ENCODE measurements at places on chromosomes 11 and 22. TPM values are rescaled to one million over a fixed set of nuclear protein-coding genes. Genes with fewer than 3 reads are reported as not detected.
A peak's percentile ranks its signal among the peaks of the same experiment; 100 is the strongest.

- H3K27me3 ChIP-seq = peaks cover 26% of the 10 kb centered on the region
- no peak overlapping the region for H3K27ac ChIP-seq
- H3K36me3 ChIP-seq = no peaks in the 10 kb centered on the region
- H3K4me1 ChIP-seq = peaks cover 63% of the 10 kb centered on the region
- H3K4me3 ChIP-seq = peak overlapping the region; percentile 33
- DNase-seq = no peak
Measured at GRCh38 chr11:57647960-57648800, 1.5 kb downstream of the YPEL4 start.

GRCh38 chr11:70191495-70192140 is 11.5 kb upstream of the FADD start:
- H3K36me3 ChIP-seq = no peaks in the 10 kb centered on the region
- H3K27me3 ChIP-seq = no peaks in the 10 kb centered on the region
- DNase-seq = peak; percentile 94
- H3K27ac ChIP-seq = no peak overlapping the region
- no peaks in the 10 kb centered on the region for H3K4me1 ChIP-seq
- no peak overlapping the region for H3K4me3 ChIP-seq

DNA sequence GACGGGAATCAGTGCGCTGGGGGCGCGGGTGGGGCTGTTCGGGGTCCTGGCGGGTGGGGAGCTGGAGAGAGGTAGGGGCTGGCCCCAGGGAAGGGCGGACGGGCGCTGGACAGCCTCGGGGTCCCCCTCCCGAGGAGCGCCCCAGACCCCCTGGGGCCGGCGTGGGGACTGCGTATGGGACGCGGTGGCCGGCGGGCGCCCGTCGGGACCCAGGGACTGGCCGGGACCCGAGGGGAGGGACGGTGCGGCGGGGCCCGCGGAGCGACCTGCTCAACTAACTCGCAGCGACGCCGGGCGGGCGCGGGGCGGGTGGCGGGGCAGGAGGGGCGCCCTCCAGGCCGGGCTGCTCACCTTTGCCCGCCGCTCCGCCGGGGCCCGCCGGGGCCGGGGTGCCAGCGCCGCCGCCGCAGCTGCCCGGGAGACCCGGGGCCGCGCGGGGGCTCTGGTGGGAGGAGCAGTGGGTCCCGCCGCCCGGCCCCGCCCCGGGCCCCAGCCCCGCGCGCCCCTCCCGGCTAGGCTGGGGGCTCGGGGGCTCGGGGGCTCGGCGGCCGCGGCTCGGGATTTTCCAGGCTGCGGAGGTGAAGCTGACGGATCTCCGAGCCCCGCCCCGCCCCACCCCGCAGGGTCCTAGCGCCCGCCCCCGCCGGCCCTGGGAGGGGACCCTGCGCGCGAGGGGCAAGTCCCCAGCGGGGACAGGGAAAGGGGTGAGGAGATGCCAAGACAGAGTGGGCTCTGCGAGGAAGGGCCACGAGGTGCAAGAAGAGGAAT is 12.3 kb downstream of the STARD10 start:
- H3K27me3 ChIP-seq = no peaks in the 10 kb centered on the region
- peak overlapping the region; percentile 82 for H3K4me3 ChIP-seq
- H3K4me1 ChIP-seq = peaks cover 65% of the 10 kb centered on the region
- peak overlapping the region; percentile 85 for H3K27ac ChIP-seq

The OR51B5 gene
- 0.26 TPM for total RNA-seq

GRCh38 chr11:72274435-72274834 is 30.5 kb upstream of the PHOX2A start:
- no peaks in the 10 kb centered on the region for H3K36me3 ChIP-seq
- no peak overlapping the region for H3K4me3 ChIP-seq
- H3K27me3 ChIP-seq = no peaks in the 10 kb centered on the region
- no peak for DNase-seq
- H3K27ac ChIP-seq = no peak overlapping the region
- no peaks in the 10 kb centered on the region for H3K4me1 ChIP-seq

- DNase-seq = no peak
- H3K36me3 ChIP-seq = no peaks in the 10 kb centered on the region
- no peak overlapping the region for H3K27ac ChIP-seq
- no peaks in the 10 kb centered on the region for H3K27me3 ChIP-seq
Measured at GRCh38 chr11:68194675-68195294, 18.3 kb downstream of the KMT5B start.

The OLFML1 gene
- 4.6 TPM for total RNA-seq

DNA sequence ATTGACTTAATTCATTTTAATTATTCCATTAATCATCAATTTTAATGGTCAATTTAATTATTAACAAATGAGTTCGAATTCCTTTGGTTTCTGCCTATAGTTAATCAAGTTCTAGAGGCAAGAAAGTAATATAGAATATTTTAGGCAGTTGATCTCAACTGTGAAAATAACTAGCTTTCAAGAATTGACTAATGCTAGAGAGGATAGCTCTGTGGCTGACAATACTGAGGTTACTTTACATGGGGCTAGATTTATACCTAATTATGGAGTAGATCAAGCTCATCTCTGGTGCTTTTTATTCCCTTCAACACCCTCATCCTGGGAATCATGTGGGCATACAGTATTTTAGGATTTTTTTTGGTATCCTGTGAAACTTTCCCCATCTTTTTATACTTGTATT is 259.4 kb downstream of the GRM5 start:
- H3K27ac ChIP-seq = no peak overlapping the region
- H3K27me3 ChIP-seq = no peaks in the 10 kb centered on the region
- DNase-seq = no peak
- no peaks in the 10 kb centered on the region for H3K36me3 ChIP-seq
- no peak overlapping the region for H3K4me3 ChIP-seq
- H3K4me1 ChIP-seq = no peaks in the 10 kb centered on the region

- no peak for DNase-seq
- no peaks in the 10 kb centered on the region for H3K27me3 ChIP-seq
- H3K27ac ChIP-seq = no peak overlapping the region
Measured at GRCh38 chr22:46841522-46841921, 79.1 kb downstream of the TBC1D22A start.

DNA sequence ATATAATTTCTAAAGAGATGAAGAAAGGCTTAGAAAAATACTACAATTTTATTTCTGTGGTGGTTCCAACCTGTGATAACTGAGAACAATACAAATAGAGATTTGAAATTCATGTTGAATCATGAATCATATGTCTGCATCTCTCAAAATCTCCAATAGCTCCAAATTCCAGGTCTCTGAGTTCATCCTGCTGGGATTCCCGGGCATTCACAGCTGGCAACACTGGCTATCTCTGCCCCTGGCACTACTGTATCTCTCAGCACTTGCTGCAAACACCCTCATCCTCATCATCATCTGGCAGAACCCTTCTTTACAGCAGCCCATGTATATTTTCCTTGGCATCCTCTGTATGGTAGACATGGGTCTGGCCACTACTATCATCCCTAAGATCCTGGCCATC is at the start of gene OR56B1:
Gene OR56B1, plus strand, starts transcription at position 53 of the 400 bp plus-strand sequence. Its CDS starts 69 bp downstream, at position 122.
- DNase-seq = no peak
- H3K27me3 ChIP-seq = no peaks in the 10 kb centered on the region
- H3K4me1 ChIP-seq = no peaks in the 10 kb centered on the region
- no peaks in the 10 kb centered on the region for H3K36me3 ChIP-seq
- no peak within 1 kb of the TSS for H3K4me3 ChIP-seq
- H3K27ac ChIP-seq = no peak within 1 kb of the TSS

DNA sequence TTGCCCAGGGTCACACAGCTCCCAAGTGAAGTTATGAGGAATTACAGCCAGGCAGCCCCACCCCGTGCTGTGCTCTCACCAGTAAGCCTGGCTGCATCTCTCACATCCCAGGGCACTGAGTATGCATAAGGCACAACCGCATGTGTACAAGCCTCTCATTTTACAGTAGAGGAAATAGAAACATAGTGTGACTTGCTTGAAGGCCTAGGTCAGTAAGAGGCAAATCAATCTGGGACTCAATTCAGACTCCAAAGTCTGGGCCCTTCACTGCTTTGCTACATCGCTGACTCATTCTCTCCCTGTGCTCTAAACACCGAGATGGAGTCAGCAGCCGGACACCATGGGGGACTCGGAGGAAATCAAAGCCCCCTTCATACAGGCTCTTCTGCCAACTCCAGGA is 7.9 kb downstream of the ABTB2 start:
- no peaks in the 10 kb centered on the region for H3K27me3 ChIP-seq
- H3K36me3 ChIP-seq = no peaks in the 10 kb centered on the region
- no peak for DNase-seq
- H3K4me3 ChIP-seq = no peak overlapping the region
- H3K27ac ChIP-seq = no peak overlapping the region
- peaks cover 7% of the 10 kb centered on the region for H3K4me1 ChIP-seq

- H3K27me3 ChIP-seq = no peaks in the 10 kb centered on the region
- H3K27ac ChIP-seq = no peak overlapping the region
- no peak overlapping the region for H3K4me3 ChIP-seq
- no peaks in the 10 kb centered on the region for H3K4me1 ChIP-seq
- H3K36me3 ChIP-seq = no peaks in the 10 kb centered on the region
Measured at GRCh38 chr11:70097783-70098563, 19.9 kb downstream of the ANO1 start.

GRCh38 chr11:107916671-107917241 is 11.5 kb upstream of the RAB39A start:
- DNase-seq = no peak
- H3K4me3 ChIP-seq = no peak overlapping the region
- H3K27me3 ChIP-seq = no peaks in the 10 kb centered on the region
- no peak overlapping the region for H3K27ac ChIP-seq
- H3K4me1 ChIP-seq = no peaks in the 10 kb centered on the region
- no peaks in the 10 kb centered on the region for H3K36me3 ChIP-seq

All from upper lobe of left lung (tissue), 6 donors.